ENCODE measurements at places on chromosomes 5 and 9. TPM values are rescaled to one million over a fixed set of nuclear protein-coding genes. Genes with fewer than 3 reads are reported as not detected.

- DNase-seq = no peak
Measured at GRCh38 chr5:65247594-65247993, 234.1 kb downstream of the ADAMTS6 start.

DNA sequence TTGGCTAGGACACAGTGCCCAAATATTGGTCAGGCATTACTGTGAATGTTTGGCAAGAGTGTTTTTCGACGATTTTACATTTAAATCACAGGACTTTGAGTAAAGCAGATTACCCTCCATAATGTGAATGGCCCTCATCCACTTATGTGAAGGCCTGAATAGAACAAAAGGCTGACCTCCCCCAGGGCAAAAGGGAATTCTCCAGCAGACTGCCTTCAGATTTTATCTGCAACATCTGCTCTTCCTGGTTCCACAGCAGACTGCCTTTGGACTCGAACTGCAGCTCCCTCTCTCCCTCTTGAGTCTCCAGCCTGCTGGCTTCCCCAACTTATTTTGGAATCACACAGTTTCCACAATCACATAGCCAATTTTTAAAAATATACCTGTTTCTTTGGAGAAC, 7.1 kb upstream of the TMEM215 start:
- DNase-seq = no peak

DNA sequence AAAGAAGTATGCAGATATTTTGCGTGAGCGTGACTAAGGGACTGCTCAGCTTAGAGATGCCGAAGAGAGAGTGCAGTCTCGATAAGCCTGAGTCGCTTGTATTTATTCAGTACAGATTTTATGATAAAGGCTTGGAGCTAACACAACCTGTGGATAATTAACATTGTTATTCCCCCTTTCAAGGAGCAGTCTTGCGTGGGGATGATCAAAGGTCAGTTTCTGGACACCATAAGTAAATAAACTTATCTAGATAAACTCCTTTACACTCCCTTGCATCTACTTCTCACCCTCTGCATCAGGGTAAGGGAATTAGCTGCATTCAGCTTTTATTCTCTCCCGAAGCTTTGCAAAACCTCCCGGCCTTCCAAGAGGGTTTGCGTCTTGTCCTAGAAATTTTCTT, 357.8 kb upstream of the ST8SIA4 start:
- DNase-seq = no peak

- DNase-seq = no peak
Measured at GRCh38 chr5:52825826-52826225, 38.1 kb downstream of the ITGA1 start.

- no peak for DNase-seq
Measured at GRCh38 chr5:142326480-142326938, 1.7 kb upstream of the SPRY4 start.

DNA sequence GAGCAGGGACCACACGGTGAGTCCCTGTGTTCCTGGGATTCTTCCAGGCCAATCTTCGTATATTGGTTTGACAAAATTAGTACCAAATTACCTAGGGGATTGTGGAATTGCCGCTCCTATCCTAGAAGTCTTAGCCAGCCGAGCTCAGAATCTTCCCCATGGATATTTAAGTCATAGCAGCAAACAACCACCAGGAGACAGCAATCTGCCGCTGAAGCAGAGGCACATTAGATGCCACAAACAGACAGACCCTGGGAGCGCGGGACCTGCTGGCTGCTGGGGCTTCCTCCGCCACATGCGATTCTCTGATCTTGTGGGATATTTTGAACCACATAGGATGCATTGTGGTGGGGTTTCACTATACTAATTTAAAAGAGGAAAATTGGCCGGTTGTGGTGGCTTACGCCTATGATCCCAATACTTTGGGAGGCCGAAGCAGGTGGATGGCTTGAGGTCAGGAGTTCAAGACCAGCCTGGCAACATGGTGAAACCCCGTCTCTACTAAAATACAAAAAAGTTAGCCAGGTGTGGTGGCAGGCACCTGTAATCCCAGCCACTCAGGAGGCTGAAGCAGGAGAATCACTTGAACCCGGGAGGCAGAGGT, 31.7 kb upstream of the ZBTB43 start:
- DNase-seq = no peak

GRCh38 chr5:10339058-10339811, 14.3 kb upstream of the MARCHF6 start:
- no peak for DNase-seq

DNA sequence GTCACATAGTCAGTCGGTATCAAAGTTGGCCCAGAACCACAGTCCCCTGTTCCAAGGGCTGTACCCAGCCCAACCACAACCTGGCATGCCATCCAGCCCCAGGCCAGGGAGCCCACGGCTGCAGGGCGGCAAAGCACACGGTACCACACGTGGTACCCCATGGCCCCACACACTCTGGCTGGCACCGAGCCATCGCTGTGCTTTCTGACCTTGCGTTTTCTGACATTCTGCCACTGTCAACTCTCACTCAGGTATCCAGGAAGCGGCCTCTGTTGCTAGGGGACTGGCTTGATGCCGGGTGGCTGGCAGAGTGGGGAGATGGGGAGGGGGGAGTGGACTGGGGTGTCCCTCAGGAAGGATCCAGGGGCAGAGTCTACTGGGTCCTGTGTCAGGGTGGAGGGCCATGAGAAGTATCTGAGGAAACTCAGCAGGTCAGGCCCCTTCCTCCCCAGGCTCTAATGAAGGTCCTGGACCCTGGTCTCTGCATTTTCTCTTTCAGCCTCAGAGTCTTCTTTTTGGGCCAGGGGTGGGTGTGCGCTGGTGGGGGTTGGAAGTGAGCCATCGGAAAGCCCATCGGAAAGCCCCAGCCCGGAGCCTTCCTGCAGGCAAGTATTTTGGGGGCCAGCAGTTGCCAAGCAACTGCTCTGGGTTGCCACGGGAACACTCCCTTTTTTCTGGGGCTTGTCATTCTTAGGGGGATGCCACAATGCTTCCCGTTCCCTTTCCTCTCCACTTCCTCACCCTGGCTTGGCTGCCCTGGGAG, 21.0 kb upstream of the RALGDS start:
- no peak for DNase-seq

DNA sequence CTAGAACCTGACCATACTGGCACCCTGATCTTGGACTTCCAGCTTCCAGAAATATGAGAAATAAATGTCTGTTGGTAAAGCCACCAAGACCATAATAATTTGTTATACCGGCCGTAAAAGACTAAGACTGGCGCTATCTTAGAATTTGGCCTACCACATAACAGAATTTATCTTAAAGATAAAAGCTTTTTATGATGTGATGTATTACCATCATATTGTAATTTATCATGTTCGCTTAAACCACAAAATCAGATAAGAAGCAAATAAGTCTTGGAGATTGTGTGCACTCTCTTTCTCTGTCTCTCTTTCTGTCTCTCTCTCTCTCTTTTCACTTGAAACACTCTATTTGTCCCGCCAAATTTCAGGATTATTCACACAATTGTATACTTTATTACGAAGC, 35.6 kb downstream of the FST start:
- DNase-seq = no peak

GRCh38 chr5:116543501-116543900, 31.1 kb downstream of the SEMA6A start:
- DNase-seq = no peak

GRCh38 chr5:94223235-94223634, 395.2 kb downstream of the KIAA0825 start:
- DNase-seq = no peak

DNA sequence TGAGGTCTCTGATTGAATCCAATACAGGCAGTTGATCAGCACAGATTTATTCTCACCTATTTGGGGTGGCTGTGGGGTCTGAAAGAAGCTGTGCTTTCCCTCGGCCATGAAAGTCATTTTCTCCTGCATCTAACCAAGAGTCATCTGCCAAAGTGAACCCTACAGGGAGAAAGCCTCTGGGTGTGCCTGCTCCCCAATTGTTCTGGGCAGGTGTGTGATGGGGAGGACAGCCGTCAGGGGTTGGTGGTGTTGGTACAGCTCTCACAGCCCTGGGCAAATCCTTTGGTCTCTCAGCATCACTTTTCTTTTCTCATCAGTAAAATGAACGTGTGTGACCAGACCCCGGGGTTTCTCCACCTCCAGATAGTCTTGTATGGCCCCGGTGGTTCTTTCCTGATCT, 2.5 kb downstream of the PHF2 start:
- DNase-seq = no peak

DNA sequence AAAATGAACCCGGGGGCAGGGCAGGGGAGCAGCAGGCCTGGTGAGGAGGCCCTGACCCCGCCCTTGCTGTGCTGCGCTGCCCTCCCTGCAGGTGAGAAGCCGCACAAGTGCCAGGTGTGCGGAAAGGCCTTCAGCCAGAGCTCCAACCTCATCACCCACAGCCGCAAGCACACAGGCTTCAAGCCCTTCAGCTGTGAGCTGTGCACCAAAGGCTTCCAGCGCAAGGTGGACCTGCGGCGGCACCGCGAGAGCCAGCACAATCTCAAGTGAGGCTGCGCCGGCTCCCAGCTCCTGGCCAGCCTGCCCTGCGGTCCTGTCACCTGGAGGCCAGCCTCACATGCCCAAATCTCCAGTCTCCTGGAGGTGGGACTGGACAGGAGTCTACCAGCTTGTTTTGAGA, 12.3 kb downstream of the GFI1B start:
- no peak for DNase-seq

GRCh38 chr9:136762915-136763648, 1.2 kb downstream of the LCN15 start:
- DNase-seq = peak; percentile 84

GRCh38 chr5:168713051-168713450, 133.9 kb upstream of the PANK3 start:
- no peak for DNase-seq

DNA sequence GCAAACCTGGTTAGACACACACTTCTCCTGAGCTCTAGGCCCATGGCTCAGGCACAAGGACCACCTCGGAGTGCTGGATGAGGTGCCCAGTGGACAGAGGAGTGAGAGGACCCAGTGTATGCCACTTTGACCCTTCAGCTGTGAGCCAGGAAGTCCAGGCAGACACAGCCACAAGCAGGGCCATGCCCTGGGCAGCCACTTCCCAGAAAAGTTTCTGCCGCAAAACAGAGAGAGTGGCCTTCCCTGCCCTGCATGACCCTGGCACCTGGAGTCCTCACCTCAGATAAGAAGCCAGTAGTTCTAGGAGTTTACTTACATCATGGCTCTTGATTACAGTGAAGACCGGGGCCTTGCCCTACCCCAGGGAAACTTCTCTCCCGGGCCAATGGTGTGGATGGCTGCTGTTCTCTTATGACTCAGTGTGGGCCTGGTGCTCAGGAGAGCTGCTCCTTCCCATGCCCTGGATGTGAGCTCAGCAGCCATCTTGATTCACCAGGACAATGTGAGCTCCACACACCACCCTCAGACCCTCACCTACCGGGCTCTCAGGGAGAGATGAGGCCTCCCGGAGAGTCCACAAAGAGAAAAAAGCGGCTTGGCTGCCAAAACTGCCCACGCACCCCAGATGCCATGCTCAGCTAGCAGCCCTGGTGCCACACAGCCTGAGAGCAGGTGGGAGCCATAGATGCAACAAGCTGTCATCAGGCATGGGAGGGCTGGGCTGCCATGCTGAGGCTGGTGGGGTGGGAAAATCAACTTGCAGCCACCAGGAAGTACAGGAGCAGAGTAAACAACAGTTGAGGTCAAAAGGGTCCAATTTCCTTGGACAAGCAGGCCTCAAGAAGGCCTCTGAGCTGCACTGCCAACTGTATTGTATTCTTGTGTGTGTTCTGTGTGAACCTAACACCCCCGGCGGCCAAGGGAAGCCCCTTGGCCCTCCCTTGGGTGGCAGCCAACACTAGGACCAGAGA, 11.7 kb upstream of the IRF1 start:
- DNase-seq = no peak

GRCh38 chr9:13787234-13787833, 507.8 kb upstream of the MPDZ start:
- no peak for DNase-seq

GRCh38 chr5:115815006-115815692, 1.3 kb downstream of the CDO1 start:
- no peak for DNase-seq

GRCh38 chr9:33263131-33264002, 1.1 kb downstream of the BAG1 start:
- DNase-seq = no peak

DNA sequence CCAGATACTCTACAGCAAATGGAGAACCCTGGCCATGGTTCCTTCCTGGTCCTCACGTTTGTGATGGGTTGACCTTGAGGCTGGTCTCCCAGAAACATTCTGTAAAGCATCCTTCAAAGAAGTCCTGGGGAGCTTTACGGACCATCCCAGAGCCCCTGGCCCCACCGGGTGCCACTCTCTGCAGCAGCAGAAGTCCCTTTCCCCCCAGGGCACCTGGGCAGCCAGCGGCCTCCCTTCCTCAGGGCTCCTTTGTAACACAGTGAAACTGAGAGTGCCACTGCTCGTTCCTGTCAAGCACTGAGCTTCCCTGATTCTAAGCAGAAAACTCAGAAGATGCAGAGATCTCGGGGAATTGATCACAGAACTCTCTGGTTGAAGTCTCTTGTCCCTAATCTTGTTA, 104.3 kb downstream of the ENTREP1 start:
- DNase-seq = no peak

DNA sequence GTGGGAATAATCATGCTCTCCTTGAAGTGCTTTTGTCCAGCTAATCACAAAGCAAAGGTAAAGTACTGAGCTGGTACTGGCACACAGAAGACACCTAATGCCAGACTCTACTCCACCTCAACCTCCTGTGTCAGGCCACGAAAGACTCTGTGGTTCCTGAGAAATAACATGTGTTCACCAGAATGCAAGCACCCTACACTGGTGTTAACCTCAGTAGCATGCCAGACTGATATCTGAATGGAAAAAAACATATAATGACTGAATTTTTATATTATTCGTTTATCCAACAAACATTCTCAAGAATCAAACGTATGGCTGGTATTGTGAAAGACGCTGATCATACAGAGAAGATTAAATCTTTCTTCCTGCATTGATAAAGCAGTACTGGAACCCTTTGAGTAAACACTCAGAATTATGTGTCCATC, 97.1 kb upstream of the IFNE start:
- no peak for DNase-seq

GRCh38 chr5:55904152-55904551, 53.0 kb downstream of the IL31RA start:
- DNase-seq = no peak

GRCh38 chr5:142441616-142442015, 116.8 kb upstream of the SPRY4 start:
- no peak for DNase-seq

The LHX3 gene
- not detected for polyA plus RNA-seq

The DMRT3 gene
- not detected for polyA plus RNA-seq

The BARHL1 gene
- not detected for polyA plus RNA-seq

The C7 gene
- polyA plus RNA-seq = 383 TPM

The SLC12A7 gene
- polyA plus RNA-seq = 28.3 TPM

The IFNA13 gene
- polyA plus RNA-seq = not detected

The OR1N2 gene
- not detected for polyA plus RNA-seq

The KLHL3 gene
- polyA plus RNA-seq = 33.7 TPM

The SHOC1 gene
- 0.63 TPM for polyA plus RNA-seq

The SAXO1 gene
- polyA plus RNA-seq = 0.20 TPM

The ARSI gene
- polyA plus RNA-seq = 31.8 TPM
